Stromal cell of bone marrow (primary cell): ENCODE measurements at places on chromosomes 12 and 14.

- DNase-seq: peak; percentile 39
These were observed 169.0 kb downstream of the PRIMA1 start for GRCh38 chr14:93619176-93619793.

- no peak for DNase-seq
These were observed 475.5 kb downstream of the AACS start for GRCh38 chr12:125540580-125541204.

DNA sequence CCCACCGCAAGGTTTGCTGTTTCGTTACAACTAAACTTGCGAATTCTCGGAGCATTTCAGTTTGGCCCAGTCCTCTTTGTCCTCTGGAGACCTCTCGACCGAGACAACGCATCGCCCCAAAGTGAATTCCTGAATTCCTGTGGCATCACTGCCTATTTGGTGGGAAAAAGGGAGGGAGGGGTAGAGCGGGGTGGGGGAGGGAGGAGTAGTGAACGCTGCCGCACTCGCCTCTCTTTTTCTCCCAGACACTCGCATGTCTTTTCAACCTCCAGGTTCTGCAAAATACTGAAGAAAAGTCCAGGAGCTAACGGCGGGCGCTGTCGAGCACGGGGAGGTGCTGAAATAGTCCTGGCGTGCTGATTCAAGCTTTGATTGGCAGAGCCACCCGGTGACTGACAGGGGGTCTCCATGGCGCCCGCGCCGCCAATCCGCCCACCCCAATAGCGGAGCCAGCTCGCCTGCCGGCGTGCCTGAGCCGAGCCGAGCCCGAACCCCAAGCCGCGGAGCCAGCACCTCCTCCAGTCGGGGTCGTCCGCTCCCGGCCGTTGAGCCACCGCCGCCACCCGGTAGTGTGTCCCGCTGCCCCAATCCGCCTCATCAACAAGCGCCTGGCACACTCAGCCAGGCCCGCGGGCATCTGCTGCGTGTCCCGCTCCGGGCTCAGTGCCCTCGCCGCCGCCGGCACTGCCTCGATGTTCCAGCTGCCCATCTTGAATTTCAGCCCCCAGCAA lies at the start of gene SIX6:
SIX6 (plus strand) TSS at position 440 of the 731 bp plus-strand sequence; CDS start at position 693, 253 bp downstream.
- DNase-seq: no peak

GRCh38 chr12:77122661-77123060 lies 57.3 kb upstream of the E2F7 start:
- no peak for DNase-seq

- DNase-seq: no peak
These were observed 258.7 kb upstream of the BTG1 start for GRCh38 chr12:92404259-92404894.

DNA sequence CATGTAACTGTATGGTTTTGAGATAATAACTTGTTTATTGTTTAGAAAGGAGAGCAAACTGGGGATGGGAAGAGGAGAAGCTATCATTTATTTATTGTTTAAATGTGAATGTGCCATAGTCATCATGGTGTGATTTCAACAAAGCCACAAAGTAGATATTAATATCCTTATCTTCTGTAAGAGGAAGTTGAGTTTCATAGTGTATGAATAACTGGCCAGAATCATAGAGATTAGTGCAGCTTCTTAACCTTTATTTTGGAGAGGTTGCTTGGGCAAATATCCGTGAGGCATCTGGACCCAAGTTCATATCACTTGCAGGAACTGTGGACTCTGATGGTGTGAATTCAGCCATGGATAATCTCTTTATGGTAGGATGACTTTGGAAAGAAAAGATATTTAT lies 26.8 kb upstream of the LYZ start:
- no peak for DNase-seq

DNA sequence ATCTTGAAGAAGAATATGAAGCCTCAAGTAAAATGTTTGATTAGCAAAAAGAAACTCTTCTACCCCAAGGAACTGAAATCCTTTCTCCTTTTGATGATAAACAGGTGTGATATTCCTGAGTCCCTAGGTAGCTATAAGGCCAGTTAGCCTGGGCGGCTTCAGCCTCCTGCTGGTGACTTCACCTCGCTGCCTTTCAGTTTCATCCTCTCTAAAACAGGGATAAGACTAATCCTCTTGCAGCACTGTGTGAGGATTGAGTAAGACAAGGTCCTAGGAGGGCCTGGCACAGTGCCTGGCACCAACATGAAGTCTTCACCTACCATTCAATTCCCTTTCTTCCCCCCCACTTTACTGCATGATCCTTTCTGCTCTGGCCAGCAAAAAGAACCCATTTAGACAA lies 42.1 kb downstream of the CIT start:
- no peak for DNase-seq

DNA sequence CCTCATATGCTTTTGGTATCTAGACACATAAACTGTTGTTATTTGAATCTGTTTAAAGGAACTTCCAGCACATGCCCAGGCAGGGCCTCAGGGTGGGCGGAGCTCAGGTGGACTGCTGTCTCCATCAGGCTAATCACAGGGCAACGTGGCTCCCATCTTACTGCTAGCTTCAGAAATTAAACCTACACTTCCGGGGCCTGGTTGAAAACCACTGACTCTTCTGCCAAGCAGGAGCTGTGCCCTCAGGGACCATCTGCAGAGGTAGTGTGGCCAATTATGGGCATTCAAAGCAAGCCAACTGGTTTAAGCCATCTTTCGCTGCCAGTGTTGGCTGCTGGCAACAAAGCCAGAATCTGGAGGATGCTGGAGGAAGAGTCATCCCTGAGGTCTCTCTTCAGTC lies 97.5 kb downstream of the TMX1 start:
- DNase-seq: no peak

DNA sequence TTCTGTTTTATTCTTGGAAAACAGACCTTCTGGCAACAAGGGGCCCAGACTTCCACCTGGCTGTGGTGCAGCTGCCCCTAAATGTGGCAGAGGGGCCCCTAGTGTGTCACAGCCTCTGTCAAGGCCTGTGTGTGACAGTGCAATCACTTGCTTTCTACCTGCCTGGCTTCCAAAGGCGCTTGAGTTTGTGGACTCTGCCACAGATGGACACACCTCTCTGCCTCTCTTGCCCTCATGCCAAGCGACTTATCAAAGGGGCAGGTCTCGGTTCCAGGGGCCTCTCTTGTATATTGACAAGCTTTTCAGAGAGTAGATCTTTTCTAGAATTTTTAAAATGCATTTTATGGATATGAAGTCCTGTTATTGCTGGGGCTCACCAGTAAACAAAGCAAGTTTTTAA lies 217.2 kb downstream of the SLC15A4 start:
- no peak for DNase-seq

DNA sequence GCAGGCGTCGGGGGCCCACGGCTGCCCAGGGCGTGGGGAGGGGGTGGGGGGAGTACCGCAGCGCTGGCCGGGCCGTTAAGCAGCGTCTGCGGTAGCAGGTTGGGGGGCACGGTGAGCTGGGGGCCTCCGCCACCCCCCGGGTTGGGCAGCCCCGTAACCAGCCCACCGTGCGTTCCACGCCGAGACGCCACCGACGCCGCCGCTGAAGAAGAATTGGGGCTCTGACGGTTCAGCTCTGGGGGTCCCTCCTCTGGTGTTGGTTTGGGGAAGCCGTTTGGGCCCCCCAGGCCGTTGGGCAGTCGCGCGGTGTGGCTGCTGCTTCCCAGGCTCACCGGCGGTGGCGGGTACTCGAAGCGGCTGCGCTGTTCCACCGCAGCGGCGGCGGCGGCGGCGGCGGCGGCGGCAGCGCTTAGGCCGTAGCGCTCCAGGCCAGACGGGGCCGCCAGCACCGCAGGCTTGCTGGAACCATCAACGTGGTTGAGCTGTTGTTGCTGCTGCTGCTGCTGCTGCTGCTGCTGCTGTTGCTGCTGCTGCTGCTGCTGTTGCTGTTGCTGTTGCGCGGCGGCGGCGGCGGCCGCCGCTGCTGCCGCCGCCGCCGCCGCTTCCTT lies 1.5 kb downstream of the IRF2BPL start:
- DNase-seq: no peak

DNA sequence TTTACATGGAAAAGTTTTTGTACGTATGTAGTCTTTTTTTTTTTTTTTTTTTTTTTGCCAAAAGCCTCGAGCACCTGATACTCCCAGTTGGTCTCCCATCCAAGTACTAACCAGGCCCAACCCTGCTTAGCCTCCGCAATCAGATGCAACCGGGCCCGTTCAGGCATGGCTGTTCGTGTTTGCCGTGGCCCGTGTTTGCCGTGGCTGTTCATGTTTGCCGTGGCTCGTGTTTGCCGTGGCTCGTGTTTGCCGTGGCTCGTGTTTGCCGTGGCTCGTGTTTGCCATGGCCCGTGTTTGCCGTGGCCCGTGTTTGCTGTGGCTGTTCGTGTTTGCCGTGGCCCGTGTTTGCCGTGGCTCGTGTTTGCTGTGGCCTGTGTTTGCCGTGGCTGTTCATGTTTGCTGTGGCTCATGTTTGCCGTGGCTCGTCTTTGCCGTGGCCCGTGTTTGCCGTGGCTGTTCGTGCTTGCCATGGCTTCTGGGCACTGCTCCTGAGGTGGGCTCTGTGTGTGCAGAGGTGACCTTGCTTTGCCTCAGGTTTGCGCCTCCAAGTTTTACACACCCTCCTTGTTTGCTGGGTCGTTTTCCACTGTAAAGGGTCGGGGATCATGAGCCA lies 26.8 kb upstream of the MMP17 start:
- no peak for DNase-seq

DNA sequence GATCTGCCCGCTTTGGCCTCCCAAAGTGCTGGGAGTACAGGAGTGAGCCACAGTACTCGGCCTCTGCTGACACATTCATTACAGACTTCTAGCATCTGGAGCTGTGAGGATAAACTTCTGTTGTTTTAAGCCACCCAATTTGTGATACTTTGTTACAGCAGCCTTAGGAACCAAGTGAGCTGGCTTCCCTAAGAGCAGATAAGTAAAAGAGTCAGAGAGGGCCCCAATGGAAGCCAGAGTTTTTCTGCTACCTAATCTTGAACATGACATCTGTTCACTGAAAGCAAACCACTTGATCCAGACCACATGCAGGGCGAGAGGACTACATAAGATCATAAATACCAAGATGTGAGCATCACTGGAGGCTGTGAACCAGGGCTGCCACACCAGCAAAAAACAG lies 3.7 kb upstream of the MAPKAPK5 start:
- DNase-seq: no peak

GRCh38 chr12:105562199-105562971 lies 231.9 kb downstream of the C12orf75 start:
- peak; percentile 40 for DNase-seq

- DNase-seq: no peak
These were observed 1116.0 kb upstream of the TMEM132C start for GRCh38 chr12:127150956-127151355.

GRCh38 chr12:5599378-5599777 lies 167.5 kb downstream of the NTF3 start:
- peak; percentile 34 for DNase-seq

- DNase-seq: peak; percentile 21
These were observed 23.5 kb upstream of the C12orf50 start for GRCh38 chr12:88052686-88053085.

GRCh38 chr12:62331306-62331705 lies 71.1 kb downstream of the USP15 start:
- no peak for DNase-seq

DNA sequence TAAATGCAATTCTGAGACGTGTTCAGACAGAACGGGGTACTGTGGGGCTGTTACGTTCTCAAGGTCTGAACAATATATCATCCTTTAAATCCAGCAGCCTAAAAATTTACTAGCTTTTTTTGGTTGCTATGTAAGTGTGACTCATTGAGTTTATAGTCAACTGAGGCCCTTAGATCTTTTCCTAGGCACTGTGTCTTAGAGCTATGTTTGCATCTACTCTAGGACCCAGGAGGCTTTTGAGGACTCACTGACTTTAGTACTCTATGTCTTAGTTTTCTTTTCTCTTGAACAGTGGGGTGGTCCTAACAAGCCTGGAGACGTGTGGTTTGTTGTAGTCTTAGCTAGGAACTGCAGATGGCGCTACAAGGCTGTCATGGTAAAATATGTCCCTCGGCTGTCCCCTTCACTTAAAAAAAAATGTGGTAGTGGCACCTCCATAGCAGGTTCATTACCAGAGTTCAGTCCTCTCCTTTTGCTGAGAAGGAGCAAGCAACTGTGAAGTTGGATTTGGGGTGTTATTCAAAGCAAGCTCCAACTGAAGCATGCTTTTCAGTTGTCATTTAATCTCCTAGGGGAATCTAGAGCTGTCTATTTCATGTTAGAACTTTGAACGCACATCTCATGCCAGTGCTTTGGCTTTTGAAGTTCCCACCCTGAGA lies 8.7 kb upstream of the SPATS2 start:
- no peak for DNase-seq

GRCh38 chr12:121580959-121581685 lies at the start of gene KDM2B:
Gene KDM2B (minus strand): TSS chr12:121581023. CDS start chr12:121580911, 112 bp downstream.
- peak; percentile 36 for DNase-seq

GRCh38 chr12:95417372-95417771 lies 56.6 kb upstream of the METAP2 start:
- DNase-seq: peak; percentile 36

DNA sequence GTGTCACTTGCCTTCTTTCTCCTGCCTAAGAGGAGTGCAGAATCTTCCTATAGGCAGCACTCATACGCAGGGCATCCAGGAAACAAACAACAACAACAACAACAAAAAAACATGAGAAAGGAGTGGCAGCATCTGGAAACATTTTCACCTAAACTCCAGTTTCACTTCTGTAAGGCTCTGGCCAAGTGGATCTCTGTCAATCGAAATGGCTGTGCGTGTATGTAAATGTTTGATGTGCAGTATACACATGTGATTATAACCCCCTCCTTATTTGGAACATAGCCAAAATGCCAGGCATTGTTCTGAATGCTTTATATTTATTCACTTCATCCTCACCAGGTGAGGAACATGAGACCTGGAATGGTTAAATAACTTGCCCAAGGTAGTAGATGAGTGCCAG lies 76.8 kb downstream of the COX16 start:
- DNase-seq: no peak

GRCh38 chr14:54652188-54652587 lies 85.3 kb downstream of the SAMD4A start:
- peak; percentile 98 for DNase-seq

- no peak for DNase-seq
These were observed 131.1 kb downstream of the ETV6 start for GRCh38 chr12:11780521-11781101.

DNA sequence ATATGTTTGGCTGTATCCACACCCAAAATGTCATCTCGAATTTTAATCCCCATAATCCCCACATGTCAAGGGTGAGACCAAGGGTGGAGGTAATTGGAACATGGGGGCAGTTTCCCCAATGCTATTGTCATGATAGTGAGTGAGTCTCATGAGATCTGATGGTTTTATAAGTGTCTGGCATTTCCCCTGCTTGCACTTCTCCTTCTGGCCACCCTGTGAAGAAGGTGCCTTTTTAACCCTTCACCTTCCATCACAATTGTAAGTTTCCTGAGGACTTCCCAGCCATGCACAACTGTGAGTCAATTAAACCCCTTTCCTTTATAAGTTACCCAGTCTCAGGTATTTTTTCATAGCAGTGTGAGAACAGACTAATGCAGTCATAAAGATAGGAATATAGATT lies 216.7 kb upstream of the SSTR1 start:
- no peak for DNase-seq

GRCh38 chr14:88518592-88519512 lies 36.0 kb downstream of the PTPN21 start:
- DNase-seq: peak; percentile 47

GRCh38 chr12:104886418-104887401 lies 71.4 kb downstream of the SLC41A2 start:
- DNase-seq: no peak
